ENCODE measurements at places on chromosomes 5 and 9. TPM values are rescaled to one million over a fixed set of nuclear protein-coding genes. Genes with fewer than 3 reads are reported as not detected.
A peak's percentile ranks its signal among the peaks of the same experiment; 100 is the strongest.

DNA sequence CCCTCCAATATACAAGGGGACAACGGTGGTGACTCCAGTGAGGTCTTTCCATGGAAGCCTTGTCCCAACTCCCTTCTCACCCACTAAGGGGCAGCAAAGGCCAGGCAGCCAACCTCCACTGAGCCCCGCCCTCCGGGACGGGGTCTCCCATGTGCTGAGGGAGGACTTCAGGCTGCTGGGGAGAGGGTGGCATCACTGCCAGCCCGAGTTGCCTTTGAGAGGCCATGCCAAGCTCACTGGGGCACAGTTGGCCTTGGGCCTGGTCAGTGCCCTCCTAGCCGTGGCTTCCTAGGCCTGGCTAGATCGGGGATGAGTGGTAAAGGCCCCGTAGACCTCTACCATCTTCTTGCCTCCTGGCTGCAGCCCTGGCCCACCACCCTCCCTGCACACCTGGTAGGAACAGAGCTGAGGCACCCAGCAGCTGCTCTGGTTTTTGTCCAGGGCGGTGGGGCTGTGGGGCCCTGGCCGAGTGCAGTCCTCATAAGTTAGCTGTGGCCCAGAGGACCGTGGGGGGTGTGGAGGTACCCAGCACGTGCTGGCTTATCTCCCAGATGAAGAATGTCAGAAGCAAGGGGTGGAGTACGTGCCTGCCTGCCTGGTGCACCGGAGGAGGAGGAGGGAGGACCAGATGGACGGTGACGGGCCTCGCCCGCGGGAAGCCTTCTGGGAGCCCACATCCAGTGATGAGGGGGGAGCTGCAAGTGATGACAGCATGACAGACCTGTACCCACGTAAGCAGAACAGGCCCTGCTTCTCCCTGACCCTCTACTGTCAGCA is 3.2 kb downstream of the SURF2 start:
- peak; percentile 52 for DNase-seq

GRCh38 chr9:122032346-122032745 is 60.8 kb downstream of the TTLL11 start:
- DNase-seq: no peak

- DNase-seq: no peak
These were observed 161.5 kb downstream of the EBF1 start for GRCh38 chr5:158938200-158938599.

GRCh38 chr5:129384736-129385135 is 75.4 kb upstream of the ADAMTS19 start:
- DNase-seq: no peak

GRCh38 chr5:166909040-166909439 is 1382.4 kb upstream of the WWC1 start:
- DNase-seq: no peak

- no peak for DNase-seq
These were observed 5.5 kb downstream of the EXOSC2 start for GRCh38 chr9:130699047-130699446.

DNA sequence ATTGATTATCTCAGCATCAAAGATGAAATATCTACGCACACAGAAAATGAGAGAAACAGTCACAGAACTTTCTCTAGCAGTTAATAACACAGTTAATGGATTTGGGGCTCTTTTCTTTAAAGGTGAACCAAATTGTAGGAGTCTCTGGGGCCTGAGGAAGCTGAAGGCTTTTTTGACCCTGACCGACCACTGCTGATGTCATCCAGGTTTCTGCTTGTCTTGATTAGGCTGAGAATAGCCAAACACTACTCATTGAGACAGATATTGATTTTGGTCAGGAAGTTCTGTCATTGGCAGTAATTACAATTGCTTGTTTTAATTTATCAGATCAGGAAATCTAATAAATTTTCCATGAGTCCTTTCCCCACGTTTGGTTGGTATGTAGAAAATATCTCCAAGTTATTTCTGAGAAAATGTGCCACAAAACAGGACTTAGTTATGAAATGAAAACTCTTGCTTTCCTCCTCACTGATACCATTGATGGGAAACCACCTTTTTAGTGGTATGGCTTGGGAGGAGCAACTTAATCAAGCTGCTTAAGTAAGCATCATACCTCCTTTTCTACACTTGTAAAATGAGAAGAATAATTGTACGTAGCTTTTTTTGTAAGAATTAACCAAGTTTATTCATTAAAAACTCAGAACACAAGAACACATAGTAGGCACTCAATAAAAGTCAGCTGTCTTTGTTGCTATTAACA is 19.7 kb downstream of the CARTPT start:
- no peak for DNase-seq

DNA sequence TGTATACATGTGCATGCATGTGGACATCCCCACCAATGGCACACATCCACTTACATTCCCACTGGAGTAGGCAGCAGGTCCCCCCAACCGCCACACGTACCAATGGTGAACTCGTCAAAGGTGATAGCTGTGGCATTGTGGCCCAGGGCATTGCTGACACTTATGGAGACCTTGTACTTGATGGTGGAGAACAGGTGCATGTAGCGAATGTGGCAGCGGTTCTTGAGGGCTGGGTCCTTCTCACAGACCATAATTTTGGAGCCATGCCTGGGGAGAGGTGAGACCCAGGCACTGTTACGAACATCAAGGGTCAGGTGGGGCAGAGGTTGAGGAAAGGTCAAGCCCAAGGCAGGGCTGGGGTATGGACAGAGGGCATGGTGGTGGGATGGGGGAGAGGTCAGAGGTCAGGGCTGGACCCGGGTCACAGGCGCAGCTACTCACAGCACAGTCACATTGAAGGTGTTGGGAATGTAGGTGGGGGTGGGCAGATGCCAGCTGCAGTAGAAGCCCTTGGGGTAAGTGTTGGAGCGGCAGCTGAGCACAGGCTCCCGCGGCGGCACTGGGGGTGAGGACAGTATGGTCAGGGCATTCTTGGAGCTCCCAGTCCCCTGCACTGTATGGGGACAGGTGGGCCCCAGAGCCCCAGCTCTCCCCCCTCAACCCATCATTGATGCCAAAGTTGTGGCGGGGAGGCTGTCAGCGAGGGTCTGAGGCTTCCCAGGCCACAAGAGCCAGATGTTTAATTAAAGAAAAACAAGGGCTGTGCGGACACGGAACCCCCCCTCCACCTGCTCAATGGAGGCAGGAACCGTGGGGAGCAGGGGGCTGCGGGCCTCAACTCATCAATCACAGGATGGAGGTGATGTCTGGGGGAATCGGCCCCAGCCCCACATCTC is 31.9 kb downstream of the CNTFR start:
- no peak for DNase-seq

- no peak for DNase-seq
These were observed 2.7 kb upstream of the BTNL9 start for GRCh38 chr5:181037365-181037861.

DNA sequence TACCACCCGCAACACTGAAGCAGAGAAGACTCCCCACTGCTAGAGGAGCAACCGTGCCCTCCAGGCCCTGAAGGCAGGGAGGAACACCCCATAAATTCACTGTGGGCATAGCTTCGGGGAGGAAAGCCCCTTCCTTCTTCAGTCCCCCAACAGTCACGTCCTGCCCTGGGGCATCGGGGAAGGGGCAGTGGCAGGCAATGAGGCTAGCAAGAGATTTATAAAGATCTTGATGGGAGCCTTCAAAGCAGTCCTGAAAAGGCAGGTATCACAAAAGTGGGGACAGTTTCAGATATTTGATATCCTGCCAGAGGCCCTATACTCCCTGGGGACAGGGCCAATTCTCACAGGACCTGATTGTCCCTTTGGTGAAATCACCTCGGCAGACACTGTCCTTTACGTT is 16.9 kb upstream of the TRIM14 start:
- no peak for DNase-seq

DNA sequence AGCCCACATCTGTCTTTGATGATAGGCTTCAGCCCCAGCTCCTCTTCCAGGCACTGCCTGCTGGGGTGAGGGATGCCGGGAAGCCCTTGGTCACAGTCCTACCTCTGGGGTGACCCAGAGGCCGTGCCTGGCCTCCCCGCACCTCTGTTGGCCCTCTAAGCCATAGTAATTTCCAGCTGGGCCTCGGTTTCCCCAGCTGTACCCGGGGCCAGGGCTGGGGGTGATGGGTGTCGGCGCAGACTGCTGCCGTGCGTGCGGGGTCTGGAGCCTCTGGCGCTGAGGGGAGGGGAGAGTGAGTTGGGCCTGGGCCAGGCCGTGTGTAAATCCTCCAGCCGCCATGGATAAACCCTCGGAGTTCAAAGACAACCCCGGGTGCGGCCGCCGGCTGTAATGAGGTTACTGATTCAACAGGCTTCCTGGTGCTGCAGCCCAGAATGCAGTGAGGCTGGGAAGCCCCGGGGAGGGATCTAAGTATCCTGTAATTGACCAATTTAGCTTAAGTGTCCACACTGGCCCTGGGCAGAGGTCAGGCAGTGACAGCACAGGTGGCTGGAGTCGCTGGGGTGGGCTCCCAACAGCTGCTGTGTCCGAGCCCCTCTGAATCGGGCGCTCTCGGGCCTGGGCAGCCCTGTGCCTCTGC is 7.1 kb downstream of the RXRA start:
- DNase-seq: no peak

DNA sequence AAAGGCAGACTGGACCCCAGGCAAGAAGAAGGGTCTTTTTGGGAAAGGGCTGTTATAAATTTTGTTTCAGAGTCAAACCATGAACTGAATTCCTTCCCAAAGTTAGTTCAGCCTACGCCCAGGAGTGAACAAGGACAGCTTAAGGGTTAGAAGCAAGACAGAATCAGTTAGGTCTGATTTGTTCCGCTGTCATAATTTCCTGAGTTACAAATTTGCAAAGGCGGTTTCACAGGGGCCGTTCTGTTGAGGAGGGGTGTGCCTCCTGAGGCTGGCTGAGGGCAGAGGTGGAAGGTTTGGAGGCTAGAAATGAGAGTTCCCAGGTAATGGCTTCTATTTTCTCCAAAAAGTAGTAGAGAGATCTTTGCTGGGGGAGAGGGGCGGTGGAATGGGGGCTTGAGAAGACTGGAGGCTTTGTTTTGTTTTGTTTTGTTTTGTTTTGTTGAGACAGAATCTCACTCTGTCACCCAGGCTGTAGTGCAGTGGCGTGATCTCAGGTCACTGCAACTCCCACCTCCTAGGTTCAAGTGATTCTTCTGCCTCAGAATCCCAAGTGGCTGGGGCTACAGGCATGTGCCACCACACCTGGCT is 4.1 kb upstream of the CERCAM start:
- no peak for DNase-seq

- no peak for DNase-seq
These were observed 20.4 kb upstream of the PIK3R1 start for GRCh38 chr5:68195137-68195536.

- DNase-seq: no peak
These were observed 259.6 kb upstream of the SLC24A2 start for GRCh38 chr9:20048437-20048836.

- DNase-seq: no peak
These were observed 55.8 kb downstream of the ZNF354C start for GRCh38 chr5:179115845-179116524.

DNA sequence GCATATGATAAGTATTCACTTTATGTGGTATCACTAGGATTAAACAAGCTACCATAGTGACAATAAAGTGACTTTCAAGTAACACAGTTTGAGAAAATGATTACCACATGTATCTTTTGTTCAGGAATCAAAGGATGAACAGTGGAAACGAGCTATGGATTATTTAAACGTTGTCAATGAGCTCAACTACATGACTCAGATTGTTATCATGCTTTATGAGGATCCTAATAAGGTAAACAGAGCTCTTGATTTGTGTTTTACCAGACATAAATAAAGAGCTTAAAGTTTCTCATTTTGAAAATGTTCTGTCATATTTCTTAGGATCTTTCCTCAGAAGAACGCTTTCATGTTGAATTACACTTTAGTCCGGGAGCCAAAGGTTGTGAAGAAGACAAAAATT is 57.4 kb downstream of the PPIP5K2 start:
- no peak for DNase-seq

- DNase-seq: no peak
These were observed 333.5 kb downstream of the DEPDC1B start for GRCh38 chr5:60366489-60366888.

- no peak for DNase-seq
These were observed 445.3 kb upstream of the ZNF462 start for GRCh38 chr9:106417685-106418084.

- DNase-seq: no peak
These were observed 560.2 kb upstream of the CDH9 start for GRCh38 chr5:27598576-27598975.

DNA sequence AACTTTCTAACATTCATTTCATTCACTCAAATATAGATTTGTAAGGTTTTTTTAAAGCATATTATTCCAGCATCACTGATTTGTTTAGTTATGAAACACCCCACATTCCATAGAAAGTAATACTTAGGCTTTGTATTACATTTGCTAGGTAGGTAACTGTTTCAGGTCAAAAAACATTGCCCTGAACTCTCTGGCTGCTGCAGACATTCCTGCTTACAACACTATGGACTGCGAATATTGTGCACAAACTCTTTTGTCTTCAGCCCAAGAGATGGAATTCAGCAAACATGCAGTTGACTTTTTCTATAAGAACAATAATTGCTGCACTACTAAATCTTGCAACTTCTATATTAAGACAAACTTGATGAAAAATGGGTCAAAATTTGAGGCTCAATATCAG is 301.0 kb downstream of the ARL15 start:
- DNase-seq: no peak

DNA sequence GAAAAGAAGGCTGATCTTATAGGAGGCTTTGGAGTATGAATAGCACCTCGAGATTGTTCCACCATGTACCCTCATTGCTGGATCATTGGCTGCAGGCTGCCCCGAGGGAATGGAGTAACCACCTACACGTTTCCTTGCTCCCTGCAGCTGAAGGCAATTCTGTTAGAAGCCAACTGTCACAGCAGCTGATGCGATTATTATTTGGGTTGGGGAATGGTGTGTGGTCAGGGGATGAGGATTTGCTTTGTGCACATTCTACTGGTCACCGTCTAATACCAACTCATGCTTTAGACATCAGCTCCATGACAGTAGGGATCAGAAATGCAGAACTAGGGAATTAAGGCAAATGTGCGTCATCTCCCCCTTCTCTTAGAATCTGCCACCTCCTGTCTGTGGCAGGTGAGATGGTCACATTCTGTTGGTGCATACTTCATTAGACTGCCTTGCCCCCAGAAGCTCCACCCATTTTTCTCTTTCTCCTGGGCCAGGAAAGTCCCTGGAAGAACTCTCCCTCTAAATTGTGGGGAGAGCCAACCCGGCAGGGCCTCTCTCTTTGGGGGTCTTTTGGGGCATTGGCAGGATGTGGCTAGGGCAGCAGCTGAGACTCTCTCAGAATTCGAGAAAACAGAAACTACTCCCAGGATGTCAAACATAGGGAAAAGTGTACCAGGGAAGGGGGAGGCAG is 32.8 kb downstream of the NEUROG1 start:
- no peak for DNase-seq

- DNase-seq: no peak
These were observed 36.3 kb downstream of the PLPP1 start for GRCh38 chr5:55498457-55498856.

GRCh38 chr9:112793213-112793810 is 42.8 kb downstream of the SNX30 start:
- DNase-seq: peak; percentile 76

SOWAHA gene
- total RNA-seq: 84.5 TPM

FAM221B gene
- not detected for total RNA-seq

SH3TC2 gene
- 1.3 TPM for total RNA-seq

PCDHGA4 gene
- total RNA-seq: 0.27 TPM

FBLL1 gene
- not detected for total RNA-seq

PCDHB6 gene
- not detected for total RNA-seq

C1QTNF2 gene
- 2.8 TPM for total RNA-seq

TNFSF15 gene
- total RNA-seq: 0.83 TPM

FOXD4L6 gene
- not detected for total RNA-seq

CYLC2 gene
- not detected for total RNA-seq

CA9 gene
- total RNA-seq: 5.5 TPM

CKMT2 gene
- total RNA-seq: 10.6 TPM

RABL6 gene
- total RNA-seq: 187 TPM

SCGB3A2 gene
- not detected for total RNA-seq

PCDHB15 gene
- total RNA-seq: 0.27 TPM

OLFML2A gene
- 10.0 TPM for total RNA-seq
